Activated naive CD8-positive, alpha-beta T cell treated with anti-CD3 and anti-CD28 coated beads, Interleukin-2, amount 10 ng/mL, durations not matched to agents 7 days and 5 days (primary cell): ENCODE measurements at places on chromosomes 3 and 15. TPM values are rescaled to one million over a fixed set of nuclear protein-coding genes. Genes with fewer than 3 reads are reported as not detected.

DNA sequence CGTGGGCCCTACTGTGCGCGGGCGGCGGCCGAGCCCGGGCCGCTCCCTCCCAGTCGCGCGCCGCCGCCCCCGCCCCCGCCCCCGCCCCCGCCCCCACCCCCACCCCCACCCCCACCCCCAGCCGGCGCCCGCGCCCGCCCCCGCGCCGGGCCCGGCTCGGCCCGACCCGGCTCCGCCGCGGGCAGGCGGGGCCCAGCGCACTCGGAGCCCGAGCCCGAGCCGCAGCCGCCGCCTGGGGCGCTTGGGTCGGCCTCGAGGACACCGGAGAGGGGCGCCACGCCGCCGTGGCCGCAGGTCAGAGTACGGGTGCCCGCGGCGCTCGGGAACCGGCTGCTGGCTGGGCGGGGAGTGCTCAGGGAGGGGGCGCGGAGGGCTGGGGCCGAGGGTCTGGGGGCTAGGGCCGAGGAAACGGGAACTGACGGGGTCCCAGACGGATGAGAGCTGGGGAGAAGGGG, 1.1 kb upstream of the PPARG start:
- peak; percentile 31 for DNase-seq

DNA sequence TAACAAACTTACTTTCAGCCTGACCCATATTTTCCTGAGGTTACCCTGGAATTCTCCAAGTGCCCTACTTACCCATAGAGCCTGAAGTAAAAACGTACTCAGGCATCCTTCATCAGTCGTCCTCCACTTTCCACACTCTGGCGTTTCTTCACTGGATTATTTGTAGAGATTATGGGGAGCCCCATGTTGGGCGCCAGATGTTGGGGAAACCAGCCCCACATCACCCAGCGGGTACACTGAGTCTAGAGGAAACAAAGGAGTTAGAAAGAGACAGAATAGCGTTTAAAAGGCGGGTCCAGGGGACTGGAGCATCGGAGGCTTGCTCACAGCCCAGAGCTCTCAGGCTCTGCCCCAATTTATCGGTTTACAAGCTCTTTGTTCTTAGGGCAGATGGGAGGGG, 9.7 kb upstream of the SLC28A2 start:
- DNase-seq: no peak

DNA sequence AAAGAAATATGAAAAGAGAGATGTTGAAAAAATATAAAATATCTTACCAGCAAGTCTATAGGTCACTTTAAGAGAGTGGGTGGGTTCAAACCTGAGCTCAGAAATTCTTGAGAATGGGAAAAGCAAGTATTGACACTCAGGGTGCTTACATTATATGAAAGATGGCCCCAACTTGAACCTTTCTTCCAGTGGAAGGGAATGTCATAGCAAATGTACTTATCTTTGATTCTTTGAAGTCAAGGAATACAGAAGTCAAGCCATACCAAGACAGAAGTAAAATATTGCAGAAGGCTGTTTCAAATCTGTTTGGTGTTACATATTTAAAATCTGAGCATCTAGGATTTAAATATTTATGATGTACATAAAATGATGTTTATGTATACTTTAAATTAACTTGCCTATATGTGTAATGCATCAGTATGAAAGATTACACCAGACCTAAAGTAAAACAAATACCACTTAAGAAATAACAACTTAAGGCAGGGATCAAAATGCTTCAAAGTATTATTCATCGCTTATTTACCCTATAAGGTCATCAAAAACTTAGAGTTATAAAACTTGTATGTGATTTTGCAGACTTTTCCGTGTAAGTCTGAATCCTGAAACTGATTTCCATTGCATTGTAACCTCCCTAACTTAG, 8.7 kb downstream of the MME start:
- no peak for DNase-seq

GRCh38 chr3:66723231-66723630, 222.4 kb upstream of the LRIG1 start:
- DNase-seq: no peak

GRCh38 chr3:100073714-100074307, 40.5 kb downstream of the FILIP1L start:
- DNase-seq: peak; percentile 43

DNA sequence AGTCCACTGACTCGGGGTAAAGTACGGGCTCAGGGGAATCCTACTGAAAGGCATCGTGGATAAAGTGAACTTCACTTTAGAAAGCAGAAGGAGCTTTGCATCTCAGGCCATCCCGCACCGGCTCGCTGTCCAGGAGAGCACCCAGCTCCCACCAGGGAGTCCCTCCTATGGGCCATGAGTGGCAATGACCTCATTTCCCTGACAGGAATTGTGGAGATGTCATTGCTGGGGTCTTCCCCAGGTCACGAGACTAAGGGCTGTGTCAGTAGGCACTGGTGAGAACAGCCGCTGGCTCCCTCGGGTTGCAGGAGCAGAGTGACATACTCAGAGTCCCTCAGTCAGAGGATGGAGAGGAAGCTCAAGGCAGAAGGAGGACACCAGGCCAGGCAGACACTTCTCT, 97.3 kb downstream of the XXYLT1 start:
- DNase-seq: no peak

Gene TMEM207
- not detected for total RNA-seq
